ENCODE measurements at places on chromosomes 16 and 17.

DNA sequence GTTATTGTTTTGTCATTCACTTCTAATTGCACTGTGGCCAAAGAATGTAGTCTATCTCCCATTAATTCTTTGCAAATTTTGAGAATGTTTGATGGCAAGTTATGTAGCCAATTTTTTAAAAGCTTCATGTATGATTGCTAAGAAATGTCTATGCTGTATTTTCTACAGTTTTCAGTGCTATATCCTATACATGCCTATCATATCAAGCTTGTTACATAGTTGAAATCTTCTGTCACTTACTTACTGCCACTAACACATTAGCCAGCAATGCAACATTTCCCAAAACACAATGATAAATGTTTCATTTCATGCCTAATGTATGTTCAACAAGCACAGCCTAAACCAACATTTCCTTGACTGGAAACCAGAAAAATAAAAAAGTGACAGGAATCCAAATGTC, 292.4 kb upstream of the AXIN2 start:
- no peak for DNase-seq

DNA sequence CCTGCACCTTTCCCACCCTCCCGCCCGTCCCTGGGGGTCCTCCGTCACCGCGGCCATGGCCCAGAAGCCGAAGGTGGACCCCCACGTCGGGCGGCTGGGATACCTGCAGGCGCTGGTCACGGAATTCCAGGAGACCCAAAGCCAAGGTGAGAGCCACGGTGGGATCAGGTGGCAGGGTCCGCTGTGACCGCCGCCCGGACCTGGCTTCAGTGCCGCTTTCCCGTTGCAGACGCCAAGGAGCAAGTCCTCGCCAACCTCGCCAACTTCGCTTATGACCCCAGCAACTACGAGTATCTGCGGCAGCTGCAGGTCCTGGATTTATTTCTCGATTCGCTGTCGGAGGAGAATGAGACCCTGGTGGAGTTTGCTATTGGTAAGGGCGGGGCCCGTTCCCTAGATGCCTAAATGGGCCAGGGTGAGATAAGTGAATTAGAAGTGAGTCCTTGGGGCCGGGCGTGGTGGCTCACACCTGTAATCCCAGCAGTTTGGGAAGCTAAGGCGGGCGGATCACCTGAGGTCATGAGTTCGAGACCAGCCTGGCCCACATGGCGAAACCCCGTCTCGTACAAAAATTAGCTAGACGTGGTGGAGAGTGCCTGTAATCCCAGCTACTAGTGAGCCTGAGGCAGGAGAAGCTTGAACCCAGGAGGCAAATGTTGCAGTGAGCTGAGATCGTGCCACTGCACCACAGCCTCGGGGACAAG, 617 bp downstream of the ARMC7 start:
- DNase-seq, result no peak

- peak; percentile 7 for DNase-seq
Observed at GRCh38 chr17:77827511-77827910, 131.0 kb upstream of the TNRC6C start.

GRCh38 chr16:85829171-85829719, 29.8 kb downstream of the COX4I1 start:
- no peak for DNase-seq

GRCh38 chr16:71354156-71354555, 4.4 kb upstream of the CALB2 start:
- DNase-seq, result no peak

- DNase-seq, result no peak
Observed at GRCh38 chr16:3248596-3248995, 7.8 kb downstream of the MEFV start.

GRCh38 chr16:84482001-84482891, 22.2 kb downstream of the MEAK7 start:
- DNase-seq, result no peak

DNA sequence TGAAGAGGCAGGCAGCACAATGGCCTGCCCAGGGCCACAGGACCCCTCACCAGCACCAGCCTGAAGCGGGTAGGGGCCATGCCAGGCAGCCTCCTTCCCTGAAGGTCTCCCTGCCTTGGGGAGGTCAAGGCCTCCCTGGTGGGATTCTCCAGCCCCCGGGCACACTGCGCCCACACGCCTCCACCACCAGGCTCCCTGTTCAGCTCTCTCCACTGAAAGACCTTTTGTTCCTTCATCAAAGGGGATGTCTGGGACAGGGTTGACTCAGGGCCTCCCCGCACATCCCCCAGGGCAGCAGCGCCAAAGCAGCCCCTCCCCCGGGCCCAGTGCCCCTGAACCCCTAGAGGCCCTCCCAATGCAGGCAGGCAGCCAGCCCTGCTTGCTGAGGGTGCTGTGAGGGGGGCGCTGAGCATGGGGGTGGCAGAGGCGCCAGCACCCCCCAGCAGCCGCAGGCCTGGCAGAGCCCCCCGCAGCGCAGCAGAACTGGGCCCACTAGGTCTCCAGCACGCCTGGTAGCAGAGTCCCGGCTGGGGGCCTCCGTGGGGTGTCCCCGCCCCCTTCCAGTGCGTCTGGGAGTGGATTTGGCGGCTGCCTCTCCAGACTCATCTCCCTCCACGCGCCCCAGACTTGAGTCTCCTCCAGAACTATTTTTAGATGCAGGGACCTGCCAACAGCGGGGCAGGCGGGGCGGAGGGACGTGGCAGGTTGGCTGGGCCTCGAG, 13.1 kb downstream of the BCAR1 start:
- no peak for DNase-seq

DNA sequence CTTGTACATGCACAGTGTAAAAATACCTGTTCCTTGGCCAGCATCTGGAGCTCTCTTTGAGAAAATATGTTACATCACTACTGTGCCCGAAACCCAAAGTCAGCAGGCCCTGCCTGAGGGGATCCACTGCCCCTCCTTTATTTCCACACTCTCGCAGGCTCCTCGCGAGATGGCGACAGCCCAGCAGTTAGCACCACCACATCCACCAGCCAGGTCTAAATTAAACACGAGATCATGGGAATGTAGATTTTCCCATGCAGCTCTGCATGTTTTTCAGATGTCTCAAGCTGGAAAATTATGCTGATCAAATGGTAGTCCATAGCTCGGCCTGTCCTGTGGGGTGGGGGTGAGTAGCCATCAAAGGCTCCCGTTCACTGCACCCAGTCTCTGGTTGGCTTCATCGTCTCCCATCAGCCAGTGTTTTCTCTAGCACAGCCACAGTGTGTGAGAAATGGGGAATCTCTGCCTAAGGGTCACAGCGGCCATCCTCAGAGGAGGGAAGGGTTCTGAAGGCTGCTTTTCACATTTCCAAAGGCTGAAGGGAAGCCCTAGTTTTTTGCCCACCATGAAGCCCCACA, 34.7 kb downstream of the EPN2 start:
- DNase-seq, result no peak
